A549 treated with CORT108297 at 1 μM for 4 hours (cell line): ENCODE measurements at places on chromosomes 6 and 20. TPM values are rescaled to one million over a fixed set of nuclear protein-coding genes. Genes with fewer than 3 reads are reported as not detected.

EZR gene
- 276 to 332 TPM (median 300 TPM) in 5 replicates for total RNA-seq

GPR63 gene
- total RNA-seq: 0.45 to 0.60 TPM (median 0.53 TPM) in 5 replicates

TFAP2C gene
- 13.7 to 16.7 TPM (median 13.8 TPM) in 5 replicates for total RNA-seq

LY6G5B gene
- total RNA-seq: 3.8 to 5.0 TPM (median 4.3 TPM) in 5 replicates

PRRT1 gene
- total RNA-seq: 0.30 to 0.74 TPM (median 0.52 TPM) in 5 replicates

C6orf141 gene
- 18.6 to 21.3 TPM (median 19.1 TPM) in 5 replicates for total RNA-seq

FUT9 gene
- not detected in 5 replicates for total RNA-seq

ADISSP gene
- total RNA-seq: 100 to 176 TPM (median 166 TPM) in 5 replicates

TREML1 gene
- total RNA-seq: not detected in 5 replicates

ARG1 gene
- not detected in 5 replicates for total RNA-seq

BMP2 gene
- total RNA-seq: 0.43 to 0.69 TPM (median 0.55 TPM) in 5 replicates

PRR18 gene
- total RNA-seq: 0.08 to 0.22 TPM (median 0.09 TPM) in 5 replicates

IMPG1 gene
- not detected in 5 replicates for total RNA-seq

CALHM5 gene
- total RNA-seq: 0.04 to 0.10 TPM (median 0.06 TPM) in 5 replicates

CST2 gene
- 0.10 to 0.32 TPM (median 0.13 TPM) in 3 of 5 replicates, not detected in the others for total RNA-seq

TRIM38 gene
- total RNA-seq: 1.7 to 1.9 TPM (median 1.7 TPM) in 5 replicates

C20orf202 gene
- total RNA-seq: 0.05 to 0.13 TPM (median 0.07 TPM) in 3 of 5 replicates, not detected in the others

ID1 gene
- total RNA-seq: 254 to 431 TPM (median 298 TPM) in 5 replicates

RBM24 gene
- 8.3 to 11.2 TPM (median 9.7 TPM) in 5 replicates for total RNA-seq

CABLES2 gene
- total RNA-seq: 3.8 to 5.8 TPM (median 5.0 TPM) in 5 replicates

TFAP2A gene
- 14.3 to 17.6 TPM (median 16.4 TPM) in 5 replicates for total RNA-seq

MMP24 gene
- 16.9 to 23.3 TPM (median 20.2 TPM) in 5 replicates for total RNA-seq

CCN5 gene
- 24.5 to 42.8 TPM (median 29.3 TPM) in 5 replicates for total RNA-seq
